Stimulated activated CD8-positive, alpha-beta memory T cell treated with anti-CD3 and anti-CD28 coated beads, Interleukin-7, amount 100 ng/mL, for 1 hour (primary cell): ENCODE measurements at places on chromosomes 12 and 14.

DNA sequence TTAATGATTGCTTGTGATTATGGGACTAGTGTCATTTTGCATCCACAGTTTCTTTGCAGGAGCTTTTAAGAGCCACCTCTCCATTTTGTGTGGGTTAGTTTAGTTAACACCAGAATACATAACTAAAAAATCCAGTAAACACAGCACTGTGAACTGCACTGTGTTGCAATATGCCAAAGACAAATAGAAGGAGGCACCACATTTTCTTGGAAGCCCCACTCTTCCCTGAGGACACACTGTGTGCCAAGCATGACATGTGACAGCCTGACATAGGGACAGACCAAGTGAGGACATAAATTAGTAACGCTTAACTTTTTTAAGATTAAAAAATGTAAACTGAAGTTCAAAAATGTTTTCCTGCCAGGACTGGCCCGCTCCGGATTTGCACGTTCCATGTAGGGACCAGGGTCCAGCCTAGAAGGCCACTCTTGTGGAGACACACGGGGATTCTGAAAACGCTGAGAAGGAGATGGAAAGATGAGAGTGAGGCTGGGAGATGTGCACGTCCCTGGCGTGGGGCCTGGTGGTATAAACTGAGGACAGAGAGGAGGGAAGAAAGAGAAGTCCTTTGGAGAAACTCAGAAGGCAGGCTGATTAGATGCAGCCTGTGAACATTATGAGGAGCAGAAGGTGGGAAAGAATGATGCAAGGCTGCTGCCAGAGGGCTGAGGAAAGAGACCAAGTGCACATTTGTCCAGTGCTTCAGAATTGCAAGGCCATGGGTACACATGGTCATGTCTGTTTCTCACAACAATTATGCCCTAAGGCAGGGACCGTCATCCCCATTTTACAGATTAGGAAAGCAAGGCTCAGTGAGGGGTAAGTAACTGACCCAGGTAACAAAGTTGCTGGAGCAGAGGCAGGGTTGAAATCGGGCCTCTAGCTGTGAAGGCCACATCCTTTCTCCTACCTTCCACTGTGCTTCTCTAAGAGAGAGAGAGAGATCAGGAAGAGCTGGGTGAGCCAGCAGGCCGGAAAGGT is 45.1 kb downstream of the ISCA2 start:
- no peak for DNase-seq

DNA sequence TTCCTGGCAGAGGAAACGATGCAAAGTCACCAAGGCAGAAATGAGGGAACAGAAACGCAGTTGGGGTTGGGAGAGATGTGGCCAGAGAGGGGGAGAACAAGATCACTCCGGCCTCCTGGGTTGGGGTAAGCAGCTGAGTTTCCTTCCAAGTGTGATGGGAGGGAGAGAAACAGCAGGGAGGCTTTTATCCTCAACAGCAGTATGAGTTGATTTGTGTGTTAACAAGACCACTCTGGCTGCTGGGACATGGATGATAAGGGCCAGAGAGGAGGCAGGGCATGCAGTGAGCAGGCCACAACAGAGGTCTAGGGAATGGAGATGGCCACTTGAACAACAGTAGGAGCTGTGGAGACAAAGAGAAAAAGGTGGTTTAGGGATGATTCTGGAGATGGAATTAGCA is 66.8 kb downstream of the GLRX5 start:
- no peak for DNase-seq

DNA sequence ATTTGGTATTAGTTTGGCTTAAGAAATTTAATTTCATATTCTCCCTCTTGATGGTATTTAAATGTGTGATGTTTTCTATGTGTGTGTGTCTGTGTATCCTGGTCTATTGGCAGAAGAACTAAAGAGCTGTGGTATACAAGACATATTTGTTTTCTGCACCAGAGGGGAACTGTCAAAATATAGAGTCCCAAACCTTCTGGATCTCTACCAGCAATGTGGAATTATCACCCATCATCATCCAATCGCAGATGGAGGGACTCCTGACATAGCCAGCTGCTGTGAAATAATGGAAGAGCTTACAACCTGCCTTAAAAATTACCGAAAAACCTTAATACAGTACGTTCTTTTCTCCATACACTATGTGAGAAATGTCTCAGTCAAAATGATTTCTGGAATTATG is 14.6 kb downstream of the CDKN3 start:
- no peak for DNase-seq

DNA sequence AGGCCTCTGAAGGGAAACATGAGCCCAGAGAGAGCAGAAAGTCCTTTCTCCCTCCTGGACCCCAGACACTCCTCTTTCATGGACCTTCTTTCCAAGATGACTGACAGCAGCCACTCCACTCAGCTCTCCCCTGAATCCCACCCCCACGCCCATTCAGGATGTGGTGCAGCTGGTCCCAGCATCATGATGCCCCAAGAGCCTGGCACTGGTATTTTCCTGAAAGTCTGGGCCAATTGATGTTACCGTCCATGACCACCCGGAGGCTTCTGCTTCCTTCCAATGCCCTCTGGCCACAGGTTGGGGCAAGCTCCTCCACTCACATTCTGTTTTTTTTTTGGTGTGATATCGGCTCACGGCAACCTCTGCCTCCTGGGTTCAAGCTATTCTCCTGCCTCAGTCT is 112.6 kb downstream of the CALM1 start:
- no peak for DNase-seq

DNA sequence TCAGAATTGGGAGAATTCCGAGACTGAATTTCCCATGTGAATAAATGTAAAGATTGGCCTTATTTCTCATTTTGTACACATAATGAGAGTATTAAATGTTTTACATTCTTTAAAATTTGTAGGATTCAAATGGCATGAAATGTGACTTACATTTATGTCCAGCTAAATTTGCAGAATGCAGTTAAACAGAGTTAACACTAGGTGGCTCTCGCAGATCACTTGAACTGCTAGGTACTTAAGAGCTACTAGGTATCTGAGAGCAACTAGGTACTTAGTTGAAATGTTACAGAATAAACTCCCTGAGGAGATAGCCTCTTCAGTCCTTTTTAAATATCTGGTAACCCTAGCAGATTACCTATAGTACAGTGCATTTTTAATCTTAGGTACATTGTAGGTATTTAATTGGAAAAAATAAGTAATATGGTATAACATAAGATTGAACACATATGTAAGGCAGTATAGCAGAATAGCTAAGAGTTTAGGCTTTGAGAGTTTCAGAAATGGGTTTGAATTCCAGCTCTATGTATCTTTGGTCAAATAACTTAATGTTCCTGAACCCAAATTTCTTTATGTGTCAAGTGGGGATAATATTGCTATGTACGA is 73.8 kb downstream of the KIAA0586 start:
- no peak for DNase-seq

GRCh38 chr14:23349156-23349845 is 3.4 kb downstream of the SLC22A17 start:
- DNase-seq: no peak

DNA sequence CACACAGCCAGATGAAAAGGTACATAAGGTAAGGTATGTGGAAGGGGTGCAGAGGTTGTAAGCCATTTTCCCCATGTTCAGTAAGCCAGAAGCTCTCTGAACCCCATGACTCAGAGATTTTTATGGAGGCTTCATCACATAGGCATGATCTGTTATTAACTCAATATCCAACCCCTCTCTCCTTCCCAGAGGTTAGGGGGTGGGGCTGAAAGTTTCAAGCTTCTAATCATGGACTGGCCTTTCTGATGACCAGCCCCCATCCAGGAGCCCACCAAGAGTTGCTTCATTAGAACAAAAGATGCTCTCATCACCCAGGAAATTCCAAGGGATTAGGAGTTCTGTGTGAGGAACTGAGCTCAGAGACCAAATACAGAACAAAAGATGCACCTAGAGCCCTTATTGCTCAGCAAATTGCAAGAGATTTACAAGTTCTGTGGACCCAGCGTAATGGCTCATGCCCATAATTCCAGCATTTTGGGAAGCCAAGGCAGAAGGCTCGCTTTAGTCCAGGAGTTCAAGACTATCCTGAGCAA is 103.2 kb upstream of the DAAM1 start:
- DNase-seq: no peak

GRCh38 chr12:31353750-31354708 is 28.1 kb upstream of the SINHCAF start:
- no peak for DNase-seq

DNA sequence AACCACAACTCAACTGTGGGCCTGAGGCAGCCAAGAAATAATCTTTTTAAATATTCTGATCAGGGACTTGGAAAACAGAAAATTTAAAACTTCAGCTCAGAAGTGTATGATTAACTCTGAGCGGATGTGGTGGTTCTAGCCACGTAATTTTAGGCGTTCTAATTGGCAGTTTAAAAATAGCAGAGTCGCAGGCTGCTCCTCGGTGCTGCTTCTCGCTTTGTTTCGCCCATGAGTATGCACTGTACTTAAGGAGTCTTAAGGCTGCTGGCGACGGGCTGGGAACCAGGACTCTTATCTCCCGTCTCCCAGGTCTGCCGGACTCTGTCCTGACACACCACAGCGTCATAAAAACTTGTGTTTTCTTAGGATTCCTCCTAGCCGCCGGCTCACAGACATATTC is 113.4 kb upstream of the PELI2 start:
- no peak for DNase-seq
